ENCODE measurements at places on chromosomes 3 and 15.
A peak's percentile ranks its signal among the peaks of the same experiment; 100 is the strongest.

- DNase-seq: no peak
Observed at GRCh38 chr3:54599716-54600115, 328.1 kb downstream of the LRTM1 start.

DNA sequence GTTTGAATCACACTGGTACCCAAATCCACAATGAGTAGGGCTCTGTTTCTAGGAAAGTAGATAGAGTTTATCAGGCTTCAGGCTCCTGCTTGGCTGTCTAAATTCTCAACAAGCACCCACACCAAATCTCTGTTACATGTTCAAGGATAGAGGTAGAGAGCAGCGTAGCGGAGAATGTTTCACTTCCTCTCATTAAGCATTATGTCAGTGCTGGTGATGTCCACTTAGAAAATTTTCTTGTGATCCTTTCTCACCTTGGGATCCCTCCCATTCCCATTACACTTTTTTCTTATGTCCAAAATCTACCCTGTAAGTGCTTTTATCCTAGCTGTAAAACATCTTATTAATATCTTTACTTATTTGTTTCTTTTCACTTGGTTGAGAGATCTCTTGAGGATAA lies 34.7 kb upstream of the GCSAM start:
- no peak for DNase-seq

DNA sequence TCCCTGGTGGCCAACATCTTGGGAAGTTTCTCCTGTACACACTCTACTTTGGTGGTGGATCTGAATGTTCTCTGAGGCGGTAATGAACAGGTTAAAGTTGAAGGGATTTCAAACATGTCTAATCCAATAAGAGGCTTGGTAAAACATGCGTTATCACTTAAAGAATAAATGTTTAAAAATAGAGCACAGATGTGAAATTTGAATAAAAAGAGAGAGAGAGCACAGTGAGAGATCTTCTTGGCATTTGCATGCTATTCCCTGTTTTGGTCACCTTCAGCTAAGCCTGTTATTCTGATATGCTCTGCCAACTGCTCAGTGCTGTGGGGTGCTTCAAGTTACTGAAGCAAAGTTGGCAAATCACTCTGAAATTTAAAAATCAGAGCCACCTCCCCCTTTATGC lies 237.7 kb upstream of the WNT5A start:
- DNase-seq: no peak

- DNase-seq: no peak
Observed at GRCh38 chr3:182632077-182632393, 161.3 kb upstream of the ATP11B start.

- DNase-seq: no peak
Observed at GRCh38 chr3:175270198-175270837, 411.2 kb downstream of the NAALADL2 start.

- no peak for DNase-seq
Observed at GRCh38 chr15:39191871-39192291, 389.0 kb upstream of the THBS1 start.

GRCh38 chr3:61807865-61808276 lies 246.5 kb downstream of the PTPRG start:
- DNase-seq: peak; percentile 8

DNA sequence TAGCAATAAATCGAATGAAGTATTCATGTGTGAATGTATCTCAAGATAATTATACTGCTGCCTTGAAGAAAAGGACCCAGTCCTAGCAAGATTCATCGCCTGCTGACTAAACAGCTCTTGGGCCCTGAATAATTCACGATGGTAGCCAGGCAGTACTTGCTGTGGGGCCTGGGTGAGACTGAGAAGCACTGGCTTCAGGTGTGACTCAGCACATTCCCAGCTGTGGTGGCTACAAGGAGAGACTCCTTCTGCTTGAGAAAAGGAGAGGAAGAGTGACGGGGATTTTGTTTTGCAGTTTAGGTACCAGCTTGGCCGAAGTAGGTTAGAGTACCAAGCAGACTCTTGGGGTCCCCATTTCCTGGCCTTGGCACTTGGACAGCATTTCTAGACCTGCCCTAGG lies 47.6 kb upstream of the CD200R1L start:
- no peak for DNase-seq

DNA sequence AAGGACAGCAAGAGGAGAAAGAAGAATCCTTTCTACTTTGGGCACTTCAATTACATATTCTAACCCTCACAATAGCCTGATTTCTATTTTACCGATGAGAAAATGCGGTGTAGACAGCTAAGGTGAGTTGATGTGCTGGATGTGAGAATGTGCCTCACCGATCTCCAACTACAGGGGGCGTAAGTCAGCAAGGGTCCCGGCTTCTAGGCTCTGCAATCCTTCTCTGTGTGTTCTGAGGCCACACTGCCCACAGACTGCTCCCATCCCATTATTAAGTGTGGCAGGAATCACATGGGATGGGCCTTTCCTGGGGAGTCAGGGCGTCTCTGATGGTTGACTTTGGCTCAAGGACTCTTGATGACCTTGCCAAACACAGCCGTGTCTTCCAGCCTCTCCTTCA lies 23.6 kb upstream of the RPL35A start:
- DNase-seq: no peak

- no peak for DNase-seq
Observed at GRCh38 chr15:45535486-45536042, 13.0 kb upstream of the SLC30A4 start.

GRCh38 chr3:194573680-194574437 lies 59.4 kb downstream of the TMEM44 start:
- peak; percentile 49 for DNase-seq

DNA sequence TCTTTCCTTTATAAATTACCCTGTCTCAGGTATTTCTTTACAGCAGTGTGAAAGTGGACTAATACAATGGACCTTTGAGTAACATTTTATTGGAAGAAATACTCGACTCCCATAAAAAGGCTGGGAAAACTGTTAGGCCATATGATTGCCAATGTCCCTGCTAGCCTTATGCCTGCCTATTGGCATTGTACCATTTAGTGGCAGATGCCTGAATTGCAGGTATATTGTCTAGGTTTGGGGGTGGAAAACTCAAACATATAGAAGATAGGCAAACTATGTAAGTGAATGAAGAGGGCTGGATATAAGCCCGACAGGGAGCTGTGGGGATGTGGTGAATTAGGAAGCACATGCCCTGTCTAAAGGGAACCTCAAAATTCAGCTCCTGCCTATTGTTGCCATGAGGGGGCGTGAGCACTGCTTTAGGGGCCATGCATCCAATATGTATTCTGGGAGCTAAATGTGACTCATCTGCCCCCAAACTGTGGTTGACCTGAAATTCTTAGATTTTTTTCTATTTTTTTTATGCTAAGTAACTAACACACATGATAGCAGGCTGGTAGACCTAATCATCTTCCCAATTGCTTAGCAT lies 65.2 kb upstream of the TRA2B start:
- peak; percentile 8 for DNase-seq

- no peak for DNase-seq
Observed at GRCh38 chr3:146163584-146163983, 2.6 kb upstream of the PLOD2 start.

DNA sequence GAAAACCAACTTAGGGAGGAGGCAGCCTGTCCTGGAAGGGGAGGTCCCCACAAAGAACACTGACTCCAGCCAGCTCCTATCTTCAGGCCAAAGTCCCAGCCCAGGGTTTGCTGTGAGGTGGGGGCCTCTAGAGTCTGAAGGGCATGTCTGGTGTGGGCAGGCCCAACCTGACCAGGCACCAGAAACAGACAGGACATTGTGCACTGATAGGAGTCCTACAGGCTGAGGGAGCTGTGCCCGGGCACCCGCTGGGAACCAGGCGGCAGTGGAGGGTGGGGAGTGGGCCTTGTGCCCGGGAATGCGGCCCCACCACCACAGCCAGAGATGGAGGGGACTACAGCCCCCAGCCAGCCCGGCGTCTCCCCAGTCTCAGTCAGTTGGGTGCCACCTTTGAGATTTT lies 161.4 kb downstream of the WNT7A start:
- DNase-seq: peak; percentile 87

- DNase-seq: no peak
Observed at GRCh38 chr3:30733209-30733608, 126.8 kb downstream of the TGFBR2 start.

DNA sequence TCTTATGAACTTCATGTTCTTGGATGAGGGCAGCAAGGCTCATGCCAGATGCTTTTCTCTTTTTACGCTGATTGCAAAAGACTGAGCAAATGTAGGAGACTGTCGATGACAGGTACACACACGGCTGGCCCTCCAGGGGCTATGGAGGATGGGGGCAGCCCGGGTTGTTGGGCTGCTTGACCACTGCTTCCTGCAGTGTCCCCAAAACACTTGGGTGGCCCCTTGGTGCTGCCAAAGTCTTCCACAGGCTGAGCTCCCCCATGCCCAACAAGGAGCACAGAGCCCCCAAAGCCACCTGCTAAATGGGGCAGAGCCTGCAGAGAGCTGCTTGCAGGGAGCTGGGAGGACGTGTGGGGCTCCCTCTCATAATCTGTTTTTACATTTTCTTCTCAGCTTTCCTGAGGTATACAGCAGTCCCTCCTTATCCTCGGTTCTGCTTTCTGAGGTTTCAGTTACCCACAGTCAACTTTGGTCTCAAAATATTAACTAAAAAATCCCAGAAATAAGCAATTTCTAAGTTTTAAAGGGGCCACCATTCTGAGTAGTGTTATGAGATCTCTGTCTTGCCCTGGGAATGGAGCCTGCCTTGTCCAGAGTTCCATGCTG lies 7.3 kb downstream of the PRR23E start:
- no peak for DNase-seq

All from small intestine (tissue), 16 donors.